ENCODE measurements at places on chromosomes 5 and 9. TPM values are rescaled to one million over a fixed set of nuclear protein-coding genes. Genes with fewer than 3 reads are reported as not detected.

- no peak for DNase-seq
These were observed 87.7 kb downstream of the FOCAD start for GRCh38 chr9:20771729-20772128.

DNA sequence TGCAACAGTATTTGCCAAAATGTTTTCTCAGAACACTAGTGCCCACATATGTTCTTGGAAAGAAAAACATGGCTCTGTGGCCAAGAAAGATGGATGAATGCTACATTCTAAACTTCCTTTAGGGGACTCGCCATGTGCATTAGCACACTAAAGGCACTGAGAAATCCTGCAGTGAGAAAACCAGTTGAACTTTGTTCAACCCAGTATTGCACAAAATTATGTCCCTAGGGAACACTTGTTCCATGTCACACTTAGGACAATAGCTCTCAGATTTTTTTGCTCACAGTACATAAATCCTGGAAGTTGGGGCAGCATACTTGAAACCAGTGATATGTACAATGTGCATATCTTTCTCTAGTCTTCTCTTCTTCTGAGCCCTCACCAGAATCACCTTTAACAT, 96.6 kb downstream of the ADRB2 start:
- no peak for DNase-seq

DNA sequence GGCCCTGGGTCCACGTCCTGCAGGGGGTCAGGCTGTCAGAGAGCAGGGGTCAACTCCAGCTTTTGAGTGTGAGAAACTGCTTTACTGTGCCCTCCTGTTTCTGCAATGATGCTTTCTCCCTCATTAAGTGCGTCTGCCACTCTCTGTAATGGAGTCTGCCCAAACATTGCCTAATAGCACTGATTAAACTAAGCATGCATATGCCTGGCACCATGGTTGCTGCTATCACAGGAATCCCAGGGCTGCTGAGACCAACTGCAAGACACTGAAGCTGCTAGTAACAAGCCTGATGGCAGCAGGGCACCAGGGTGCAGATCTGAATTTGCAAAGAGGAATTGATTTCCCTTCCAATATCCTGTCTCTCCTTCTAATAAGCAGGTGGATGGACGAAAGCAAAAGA, 125.3 kb downstream of the SLC24A2 start:
- no peak for DNase-seq

DNA sequence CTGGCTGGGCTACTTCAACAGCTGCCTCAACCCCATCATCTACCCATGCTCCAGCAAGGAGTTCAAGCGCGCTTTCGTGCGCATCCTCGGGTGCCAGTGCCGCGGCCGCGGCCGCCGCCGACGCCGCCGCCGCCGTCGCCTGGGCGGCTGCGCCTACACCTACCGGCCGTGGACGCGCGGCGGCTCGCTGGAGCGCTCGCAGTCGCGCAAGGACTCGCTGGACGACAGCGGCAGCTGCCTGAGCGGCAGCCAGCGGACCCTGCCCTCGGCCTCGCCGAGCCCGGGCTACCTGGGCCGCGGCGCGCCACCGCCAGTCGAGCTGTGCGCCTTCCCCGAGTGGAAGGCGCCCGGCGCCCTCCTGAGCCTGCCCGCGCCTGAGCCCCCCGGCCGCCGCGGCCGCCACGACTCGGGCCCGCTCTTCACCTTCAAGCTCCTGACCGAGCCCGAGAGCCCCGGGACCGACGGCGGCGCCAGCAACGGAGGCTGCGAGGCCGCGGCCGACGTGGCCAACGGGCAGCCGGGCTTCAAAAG, 36.9 kb upstream of the TTC1 start:
- DNase-seq: no peak

GRCh38 chr9:134860510-134860909, 20.1 kb upstream of the FCN2 start:
- no peak for DNase-seq

DNA sequence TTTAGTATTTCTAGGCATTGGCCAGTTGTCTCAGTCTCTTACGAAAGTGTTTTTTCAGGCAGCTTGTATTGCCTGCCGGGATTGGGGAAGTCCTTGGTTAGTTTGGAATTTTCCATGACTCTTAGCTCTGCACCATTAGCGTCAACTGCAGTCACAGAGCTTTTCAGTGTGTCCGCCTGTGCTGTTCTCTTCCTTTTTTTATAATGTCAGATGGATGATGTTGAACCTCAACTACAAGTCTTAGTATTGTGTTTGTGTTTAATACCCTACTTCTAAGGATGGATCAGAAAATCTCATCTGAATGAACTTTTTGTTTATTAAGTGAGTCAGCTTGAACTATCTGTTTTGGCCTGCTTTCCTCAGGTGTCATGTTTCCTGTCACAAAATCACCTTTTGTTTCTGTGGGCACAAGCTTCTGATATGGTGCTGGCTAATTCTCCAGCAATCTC, 33.1 kb downstream of the ATP6V0E1 start:
- DNase-seq: no peak

- DNase-seq: no peak
These were observed 280.4 kb upstream of the PTGER4 start for GRCh38 chr5:40399349-40399748.

DNA sequence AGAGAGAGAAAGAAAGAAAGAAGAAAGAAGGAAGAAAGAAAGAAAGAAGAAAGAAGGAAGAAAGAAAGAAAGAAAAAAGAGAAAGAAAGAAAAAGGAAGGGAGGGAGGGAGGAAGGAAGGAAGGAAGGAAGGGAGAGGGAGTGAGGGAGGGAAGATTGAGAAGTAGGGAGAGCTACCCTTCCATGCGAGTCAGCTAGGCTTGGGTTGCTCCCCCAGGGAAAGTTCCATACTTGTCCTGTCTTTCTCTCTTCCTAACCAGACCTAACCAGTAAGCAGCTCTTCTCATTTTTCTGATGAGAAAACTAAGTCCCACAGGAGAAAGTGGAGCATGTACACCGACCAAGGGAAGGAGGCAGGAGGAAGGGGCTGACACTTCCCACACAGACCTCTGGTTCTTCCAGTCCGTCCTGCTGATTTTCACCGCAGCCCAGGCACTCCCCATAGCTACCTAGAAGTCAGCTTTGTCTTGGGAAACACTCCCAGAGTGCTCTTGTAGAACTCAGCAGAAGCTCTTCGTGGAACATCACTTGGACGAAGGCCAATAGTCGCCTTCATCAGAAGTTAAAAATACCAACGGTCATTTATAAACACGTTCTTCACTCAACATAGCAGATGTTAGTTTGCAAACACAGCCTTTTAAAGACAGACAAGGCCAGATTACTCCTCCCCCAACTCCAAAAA, 29.0 kb upstream of the ENTREP1 start:
- DNase-seq: peak; percentile 31

- no peak for DNase-seq
These were observed 42.2 kb downstream of the NIPAL4 start for GRCh38 chr5:157502143-157502647.

GRCh38 chr5:168674893-168675482, 95.8 kb upstream of the PANK3 start:
- DNase-seq: no peak

DNA sequence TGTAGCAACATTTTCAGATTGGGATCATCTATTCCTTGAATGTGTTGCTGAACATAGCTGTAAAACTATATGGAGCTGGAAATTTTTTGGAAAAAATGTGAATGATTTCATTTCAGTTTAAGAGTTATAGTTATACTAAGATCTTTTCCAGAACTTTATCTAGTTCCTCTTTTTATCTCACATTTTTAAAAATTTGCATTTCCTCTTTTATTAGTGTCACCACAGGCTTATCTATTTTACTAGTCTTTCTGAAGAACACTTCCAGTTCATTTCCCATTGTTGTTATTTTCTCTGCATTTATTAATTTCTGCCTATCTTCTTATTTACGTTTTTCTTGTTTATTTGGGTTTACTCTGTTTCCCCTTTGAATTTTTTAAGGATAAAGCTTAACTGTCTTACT, 46.0 kb upstream of the FSTL4 start:
- no peak for DNase-seq

- DNase-seq: no peak
These were observed 373.3 kb upstream of the FAM174A start for GRCh38 chr5:100161868-100162267.

HTR1A gene
- polyA plus RNA-seq: not detected

ASPN gene
- polyA plus RNA-seq: 9.0 TPM

LCN6 gene
- polyA plus RNA-seq: not detected

Measured in right lung (tissue), 10 donors.